ENCODE measurements at places on chromosomes 1 and 21.
A peak's percentile ranks its signal among the peaks of the same experiment; 100 is the strongest.

DNA sequence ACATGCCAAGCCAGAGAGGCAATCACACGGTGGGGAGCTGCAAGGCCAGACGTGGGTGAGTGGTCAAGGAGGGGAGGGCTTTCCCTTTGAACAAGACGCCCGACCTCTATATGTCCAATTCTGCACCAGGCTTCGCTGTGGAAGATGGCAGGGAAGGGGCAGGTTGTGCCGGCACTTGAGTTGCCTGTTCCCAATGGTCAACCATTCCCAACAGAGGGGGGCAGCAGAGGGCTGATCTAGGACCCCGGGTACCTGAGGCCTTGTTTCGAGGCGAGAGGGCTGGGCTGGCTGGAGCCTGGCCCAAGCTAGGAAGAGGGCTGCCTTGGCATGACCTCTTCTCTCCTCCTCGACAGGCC is 64.9 kb downstream of the TMEM53 start:
- no peak for DNase-seq

DNA sequence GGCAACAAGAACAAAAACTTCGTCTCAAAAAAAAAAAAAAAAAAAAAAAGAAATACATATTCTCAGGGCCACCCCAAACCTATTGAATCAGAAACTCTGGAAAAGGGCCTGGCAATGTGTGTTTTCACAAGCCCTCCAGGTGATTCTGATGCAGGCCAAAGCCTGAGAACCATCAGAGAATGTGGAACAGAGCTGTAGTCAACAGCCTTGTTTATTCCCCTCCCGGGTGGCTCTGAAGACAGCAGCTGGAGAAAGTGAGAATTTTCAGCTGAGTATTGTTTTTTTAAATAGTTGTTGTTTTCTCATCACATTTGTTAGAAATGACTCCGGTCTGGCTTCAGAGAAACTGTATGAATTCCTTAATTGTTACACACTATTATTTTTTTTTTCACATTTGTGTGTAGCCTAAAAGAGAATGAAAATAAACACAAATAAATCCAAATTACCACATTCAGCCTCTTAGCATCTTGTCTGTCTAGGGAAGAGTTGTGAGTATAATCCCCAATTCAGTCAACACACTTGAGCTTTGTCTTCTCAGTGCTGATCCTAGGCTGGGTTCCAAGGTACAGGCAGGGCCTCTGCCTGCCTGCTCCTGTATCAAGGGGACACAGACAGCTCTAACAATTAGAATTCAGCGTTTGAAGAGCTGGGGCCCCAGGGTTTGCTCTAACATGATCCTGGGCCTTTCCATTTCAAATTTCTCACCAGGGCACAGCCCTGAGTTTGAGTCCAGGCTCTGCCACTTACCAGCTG is 6.6 kb upstream of the AZIN2 start:
- no peak for DNase-seq

- DNase-seq, result no peak
Measured at GRCh38 chr1:24009406-24009805, 29.3 kb upstream of the SRSF10 start.

GRCh38 chr1:193418745-193419058 is 232.3 kb upstream of the B3GALT2 start:
- no peak for DNase-seq

- no peak for DNase-seq
Measured at GRCh38 chr21:42118901-42119300, 47.8 kb downstream of the UMODL1 start.

- DNase-seq, result no peak
Measured at GRCh38 chr1:119209061-119209460, 68.6 kb upstream of the WARS2 start.

GRCh38 chr21:37531431-37531932 is 164.9 kb downstream of the DYRK1A start:
- DNase-seq, result no peak

GRCh38 chr1:63611231-63611630 is 18.0 kb downstream of the PGM1 start:
- DNase-seq, result no peak

DNA sequence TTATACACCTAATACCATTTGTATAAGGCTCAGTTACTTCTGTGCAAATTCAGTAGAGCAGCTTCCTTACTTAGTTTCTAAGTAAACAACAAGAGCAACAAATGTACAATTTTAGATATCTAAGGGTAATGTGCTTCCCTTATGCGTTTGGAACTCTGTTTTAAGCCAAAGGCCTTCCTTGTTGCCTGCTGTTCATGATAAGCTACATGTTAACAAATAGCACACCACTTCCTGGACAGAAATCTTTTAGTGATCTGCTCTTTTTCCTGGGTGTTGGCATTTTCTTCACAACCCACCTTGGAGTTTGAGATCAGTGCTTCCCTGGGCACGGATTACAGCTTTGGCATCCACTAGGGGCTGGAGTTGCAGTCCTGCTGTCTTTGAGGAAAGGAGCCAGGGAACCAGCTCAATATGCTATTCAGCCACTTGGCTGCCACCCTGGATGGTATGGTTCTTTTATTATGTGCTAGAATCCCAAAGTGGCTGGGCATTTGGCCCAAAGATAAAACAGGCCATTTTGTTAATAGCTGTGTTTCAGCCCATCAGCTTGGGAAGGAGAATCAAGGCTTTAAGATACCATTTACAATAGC is 55.6 kb upstream of the ADAR start:
- DNase-seq, result no peak

GRCh38 chr1:76059451-76059850 is 15.1 kb upstream of the ST6GALNAC3 start:
- no peak for DNase-seq

DNA sequence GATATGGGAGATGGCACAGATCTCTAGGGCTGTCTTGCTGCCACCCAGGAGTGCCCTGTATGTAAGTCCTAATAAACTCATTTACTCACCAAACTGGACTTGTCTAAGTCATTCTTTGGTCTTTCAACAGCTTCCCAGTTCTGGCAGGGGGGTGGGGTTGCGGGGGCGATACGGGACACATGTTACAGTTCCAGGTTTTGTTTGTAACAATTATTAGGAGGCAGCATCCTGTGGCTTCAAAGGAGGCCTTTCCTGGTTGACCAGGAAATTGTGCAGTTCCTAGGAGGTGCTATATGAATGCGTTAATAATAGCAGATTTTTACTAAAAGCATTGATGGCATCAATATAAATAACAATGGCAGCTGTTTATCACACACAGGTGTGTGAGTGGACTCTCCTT is 42.7 kb upstream of the TRIM45 start:
- no peak for DNase-seq

- DNase-seq, result no peak
Measured at GRCh38 chr1:66633159-66633558, 99.2 kb downstream of the SGIP1 start.

GRCh38 chr1:206035027-206035426 is 11.3 kb upstream of the CTSE start:
- no peak for DNase-seq

DNA sequence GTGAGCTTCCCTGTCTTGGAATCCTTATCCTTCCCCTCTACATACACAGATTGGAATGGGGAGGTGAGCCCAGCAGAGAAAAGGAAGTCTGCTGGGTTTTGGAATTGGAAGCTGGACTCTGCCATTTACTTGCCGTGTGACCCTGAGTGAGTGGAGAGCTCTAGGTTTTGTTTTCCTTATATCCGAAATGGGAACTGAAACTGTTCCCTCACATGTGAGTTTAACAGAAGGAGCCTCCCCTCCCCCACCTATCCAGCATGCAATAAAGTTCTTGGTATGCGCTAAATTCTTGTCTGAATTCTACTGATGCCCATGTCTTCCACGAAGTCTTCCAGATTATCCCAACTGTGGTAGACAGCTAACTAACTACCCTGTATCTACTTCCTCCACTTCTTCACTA is 58.7 kb downstream of the NENF start:
- DNase-seq, result no peak

GRCh38 chr1:117250061-117250606 is 39.4 kb upstream of the VTCN1 start:
- no peak for DNase-seq

GRCh38 chr1:20964540-20965484 is 177.7 kb upstream of the HP1BP3 start:
- DNase-seq, result no peak

GRCh38 chr1:27006683-27007082 is 6.0 kb downstream of the TENT5B start:
- no peak for DNase-seq

- peak; percentile 24 for DNase-seq
Measured at GRCh38 chr1:233294913-233295236, 650 bp downstream of the PCNX2 start.

DNA sequence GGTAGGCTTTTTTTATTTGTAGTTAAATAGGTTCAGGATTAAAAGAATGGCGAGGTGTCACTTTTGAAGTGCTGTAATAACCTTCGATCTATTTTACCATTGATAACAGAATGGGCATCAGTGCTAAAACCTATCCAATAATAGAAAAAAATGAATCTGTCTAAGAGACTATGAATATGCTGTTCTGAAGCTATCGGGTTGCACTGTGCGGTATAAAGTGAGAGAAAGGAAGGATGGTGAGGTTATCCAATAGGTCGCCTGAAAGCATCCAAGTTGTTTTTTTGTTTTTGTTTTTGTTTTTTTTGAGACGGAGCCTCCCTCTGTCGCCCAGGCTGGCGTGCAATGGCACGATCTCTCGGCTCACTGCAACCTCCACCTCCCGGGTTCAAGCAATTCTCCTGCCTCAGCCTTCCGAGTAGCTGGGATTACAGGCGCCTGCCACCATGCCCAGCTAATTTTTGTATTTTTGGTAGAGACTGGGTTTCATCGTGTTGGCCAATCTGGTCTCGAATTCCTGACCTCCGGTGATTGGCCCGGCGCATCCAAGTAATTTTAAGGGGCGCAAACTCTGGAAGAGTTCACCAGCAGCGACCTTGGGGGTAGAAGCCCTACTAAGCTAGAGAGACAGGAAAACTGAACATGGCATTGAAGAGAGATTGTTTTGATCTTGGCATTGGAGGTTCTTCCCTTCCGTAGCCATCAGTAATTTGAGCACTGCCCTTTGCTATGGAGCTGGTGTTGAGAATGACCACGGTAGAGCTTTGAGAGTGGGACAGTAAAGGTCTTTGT is 8.7 kb upstream of the MDM4 start:
- no peak for DNase-seq

- DNase-seq, result no peak
Measured at GRCh38 chr1:3510136-3510955, 55.9 kb downstream of the ARHGEF16 start.

- no peak for DNase-seq
Measured at GRCh38 chr1:1732381-1732780, 8.2 kb upstream of the CDK11A start.

DNA sequence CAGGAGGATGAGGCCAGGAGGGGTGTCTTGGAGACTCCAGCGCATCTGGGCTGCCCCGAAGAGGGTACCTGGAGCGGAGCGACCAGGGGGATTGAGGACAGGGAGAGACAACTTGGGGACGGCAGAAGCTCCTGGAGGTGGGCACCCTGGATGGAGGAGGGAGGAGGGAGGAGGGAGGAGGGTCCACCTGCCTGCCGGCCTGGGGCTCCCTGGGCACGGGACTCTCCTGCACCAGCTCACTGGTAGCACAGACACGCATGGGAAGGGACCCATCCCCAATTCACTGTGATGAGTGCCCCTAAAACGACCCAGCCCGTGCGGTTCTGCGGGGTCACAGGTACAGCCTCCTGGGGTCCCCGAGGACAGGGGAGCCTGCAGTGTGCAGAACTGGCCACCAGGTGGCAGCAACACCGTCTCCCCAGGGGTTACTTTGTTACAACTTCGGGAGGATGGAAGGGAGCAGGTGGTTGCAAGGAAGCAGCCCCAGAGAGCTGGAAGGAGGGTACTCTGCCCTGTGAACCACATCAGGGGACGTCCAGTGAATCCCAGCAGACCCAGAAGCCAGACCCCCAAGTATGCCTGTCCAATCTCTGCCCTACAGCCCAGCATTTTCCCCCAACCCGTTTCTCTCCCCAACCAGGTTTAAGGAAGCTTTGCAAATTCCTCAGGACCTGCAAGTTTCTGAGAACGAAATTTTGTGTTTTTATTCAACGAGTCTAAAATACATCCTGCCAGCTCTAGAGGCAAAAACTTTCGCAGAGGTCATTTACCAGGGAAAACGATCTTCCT is 482.4 kb downstream of the NPHP4 start:
- DNase-seq, result peak; percentile 56

DNA sequence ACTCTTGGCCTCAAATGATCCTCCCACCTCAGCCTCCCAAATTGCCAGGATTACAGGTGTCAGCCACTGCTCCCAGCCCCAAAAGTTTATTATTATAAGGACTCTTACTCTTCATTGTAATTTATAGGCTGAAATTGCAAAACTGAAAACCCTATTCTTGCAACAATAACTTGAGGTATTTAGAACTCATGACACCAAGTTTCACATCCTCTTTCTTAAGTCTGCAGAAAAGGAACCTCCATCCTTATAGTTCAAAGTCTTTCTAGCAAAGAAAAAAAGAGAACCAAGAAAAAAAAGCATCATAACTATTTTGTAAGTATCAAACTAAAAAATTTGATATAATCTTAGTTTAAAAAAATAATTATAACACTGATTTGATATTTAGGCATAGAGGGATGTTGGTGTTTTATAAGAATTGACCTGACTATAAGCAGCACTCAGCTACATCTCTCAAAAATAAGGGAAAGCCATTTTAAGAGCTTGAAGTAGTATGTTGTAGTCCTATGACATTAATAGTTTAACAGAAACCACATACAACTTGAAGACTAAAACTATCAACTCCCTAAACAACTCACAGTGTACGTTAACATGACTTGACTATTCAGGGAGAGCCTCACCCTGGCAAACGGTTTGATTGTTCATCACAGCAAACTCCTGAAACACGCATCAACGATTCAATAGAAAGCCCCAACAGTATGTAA is 122.4 kb downstream of the AKT3 start:
- DNase-seq, result no peak

DNA sequence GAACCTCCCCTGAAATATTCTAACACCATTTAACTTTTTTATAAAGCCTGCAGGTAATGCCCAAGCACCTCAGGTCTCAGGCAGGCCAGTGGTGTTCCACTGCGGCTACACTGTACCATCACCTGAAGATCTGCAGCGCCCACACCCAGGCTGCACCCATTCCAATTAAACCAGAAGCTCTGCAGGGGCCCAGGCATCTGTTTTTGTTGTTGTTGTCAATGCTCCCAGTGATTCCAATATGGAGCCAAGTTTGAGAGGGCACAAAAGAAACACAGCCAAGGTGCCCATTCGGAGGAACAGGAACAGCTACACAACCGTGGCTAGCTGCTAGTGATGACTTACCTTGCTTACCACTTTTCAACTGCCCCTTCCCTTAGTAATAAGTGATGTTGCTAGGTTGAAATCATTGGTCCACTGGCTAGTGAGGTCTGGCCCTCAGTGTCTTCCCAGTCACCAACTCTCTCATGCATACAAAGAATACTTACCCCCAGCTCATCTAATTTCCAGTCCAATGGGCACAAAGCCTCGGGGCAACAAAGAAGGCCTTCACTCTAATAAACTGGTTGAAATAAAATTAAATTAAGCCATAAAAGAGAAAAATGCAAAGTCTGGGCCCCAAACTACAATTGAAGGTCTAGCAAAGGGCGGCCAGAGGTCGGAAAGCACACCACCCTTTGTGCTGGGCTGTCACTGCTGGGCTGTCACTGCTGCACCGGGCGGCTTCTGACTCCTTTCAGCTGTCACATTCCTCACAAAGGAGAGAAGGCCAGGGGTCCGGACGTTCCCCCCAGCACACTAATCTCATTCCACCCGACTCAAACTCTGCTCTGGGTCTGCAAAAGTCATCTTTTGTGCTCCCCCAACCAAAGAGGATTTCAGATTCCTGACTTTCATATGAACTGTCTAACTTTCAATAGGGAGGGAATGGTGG is 34.9 kb downstream of the SIPA1L2 start:
- no peak for DNase-seq
